ENCODE measurements at places on chromosomes 4 and X. TPM values are rescaled to one million over a fixed set of nuclear protein-coding genes. Genes with fewer than 3 reads are reported as not detected.

The FOXP3 gene
- total RNA-seq: 11.2 TPM

The LRIT3 gene
- total RNA-seq: 0.20 TPM

The EREG gene
- total RNA-seq: not detected

The RNF150 gene
- not detected for total RNA-seq

DNA sequence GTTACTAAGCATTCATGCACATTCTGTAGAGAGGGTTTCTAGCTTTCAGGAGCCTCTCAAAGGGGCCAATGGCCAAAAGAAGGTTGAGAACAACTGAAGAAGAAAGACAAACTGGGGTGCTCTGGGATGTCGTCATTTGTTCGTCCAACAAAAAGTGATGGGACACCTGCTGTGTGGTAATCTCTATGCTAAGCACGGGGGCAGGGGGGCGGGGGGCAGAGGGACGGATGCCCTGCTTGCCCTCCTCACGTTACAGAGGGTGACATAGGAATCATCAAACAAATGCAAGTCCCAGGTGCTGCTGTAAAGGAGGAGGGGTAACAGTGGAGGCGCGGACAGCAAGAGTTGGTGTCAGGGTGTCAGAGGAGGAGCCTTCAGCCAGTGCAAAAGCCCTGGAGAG lies 12.8 kb upstream of the CRMP1 start:
- no peaks in the 10 kb centered on the region for H3K36me3 ChIP-seq
- H3K27ac ChIP-seq: no peak overlapping the region
- no peaks in the 10 kb centered on the region for H3K4me1 ChIP-seq
- no peak overlapping the region for H3K4me3 ChIP-seq
- no peaks in the 10 kb centered on the region for H3K27me3 ChIP-seq
- no peak for DNase-seq

GRCh38 chr4:184994010-184994622 lies 24.2 kb upstream of the HELT start:
- H3K36me3 ChIP-seq: no peaks in the 10 kb centered on the region
- H3K4me3 ChIP-seq: no peak overlapping the region
- H3K4me1 ChIP-seq: no peaks in the 10 kb centered on the region
- H3K27me3 ChIP-seq: no peaks in the 10 kb centered on the region

DNA sequence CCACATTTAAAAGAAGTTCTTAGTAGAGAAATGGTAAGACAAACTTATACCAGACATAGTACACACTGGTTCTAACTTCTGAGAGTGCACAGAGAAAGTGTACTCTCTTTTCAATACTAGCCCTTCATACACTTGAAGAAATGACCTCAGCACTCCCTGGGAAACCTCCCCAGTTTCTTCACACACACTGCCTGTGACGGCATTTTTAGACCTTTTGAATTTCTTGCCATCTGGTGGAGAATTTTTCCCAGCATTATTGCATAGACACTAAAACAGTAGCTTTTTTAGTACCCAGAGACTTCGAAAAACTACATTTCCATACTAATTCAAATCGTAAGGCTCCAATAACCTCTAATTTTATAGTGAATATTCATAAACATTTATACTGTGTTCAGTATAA lies 341.6 kb upstream of the MAOA start:
- H3K27me3 ChIP-seq: no peaks in the 10 kb centered on the region
- no peak overlapping the region for H3K4me3 ChIP-seq
- H3K27ac ChIP-seq: no peak overlapping the region
- H3K4me1 ChIP-seq: no peaks in the 10 kb centered on the region

DNA sequence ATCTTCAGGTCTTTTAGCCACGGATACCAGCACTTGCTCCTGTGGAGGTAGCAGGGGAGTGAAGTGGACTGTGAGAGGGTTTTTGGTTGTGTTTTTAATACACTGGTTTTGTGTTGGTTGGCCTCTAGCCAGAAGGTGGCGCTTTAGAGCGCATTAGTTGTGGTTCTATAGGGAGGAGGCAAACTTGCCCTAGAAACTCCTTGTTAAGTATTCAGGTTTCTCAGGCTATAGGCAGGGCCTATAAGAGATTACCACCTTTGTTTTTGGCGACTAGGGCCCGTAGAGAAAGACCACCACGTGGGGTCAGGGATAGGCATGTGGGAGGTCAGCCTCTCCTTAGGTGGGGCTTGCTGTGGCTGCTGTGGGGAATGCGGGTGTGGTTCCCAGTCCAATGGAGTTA lies 221.6 kb upstream of the SPANXN4 start:
- no peaks in the 10 kb centered on the region for H3K27me3 ChIP-seq
- no peaks in the 10 kb centered on the region for H3K36me3 ChIP-seq
- DNase-seq: no peak
- H3K4me1 ChIP-seq: no peaks in the 10 kb centered on the region

DNA sequence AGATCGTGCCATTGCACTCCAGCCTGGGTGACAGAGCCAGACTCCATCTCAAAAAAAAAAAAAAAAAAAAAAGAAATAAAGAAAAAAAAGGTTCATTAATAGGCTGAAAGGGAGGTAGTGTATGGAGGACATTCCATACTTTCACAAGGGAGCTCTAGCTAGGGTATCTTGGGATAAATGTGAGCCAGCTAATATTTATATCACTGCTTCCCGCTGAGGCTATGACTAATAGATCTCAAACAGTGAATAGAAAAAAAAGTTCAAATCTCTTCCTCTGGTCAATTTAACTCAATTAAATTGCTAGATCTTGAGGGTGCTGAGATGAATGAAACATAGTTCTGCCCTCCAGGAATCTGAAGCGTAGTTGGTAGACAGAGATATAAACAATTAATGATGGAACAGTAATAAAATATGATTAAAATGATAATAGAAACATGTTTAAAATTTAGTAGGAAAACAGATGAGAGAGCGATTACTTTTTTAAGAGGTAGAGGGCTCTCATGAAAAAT lies 55.7 kb upstream of the SHISA3 start:
- no peaks in the 10 kb centered on the region for H3K27me3 ChIP-seq
- no peak overlapping the region for H3K4me3 ChIP-seq
- H3K27ac ChIP-seq: no peak overlapping the region

- DNase-seq: no peak
- H3K36me3 ChIP-seq: no peaks in the 10 kb centered on the region
- H3K4me3 ChIP-seq: no peak overlapping the region
- H3K27me3 ChIP-seq: no peaks in the 10 kb centered on the region
- H3K27ac ChIP-seq: no peak overlapping the region
These were observed 299.7 kb downstream of the LDB2 start for GRCh38 chr4:16598597-16599206.

GRCh38 chrX:17822351-17822750 lies 38.7 kb downstream of the RAI2 start:
- DNase-seq: no peak
- no peak overlapping the region for H3K4me3 ChIP-seq
- H3K4me1 ChIP-seq: no peaks in the 10 kb centered on the region
- H3K27me3 ChIP-seq: no peaks in the 10 kb centered on the region

Measured in CD8-positive, alpha-beta memory T cell (primary cell).